ENCODE measurements at places on chromosomes 6 and 20.

- no peak for DNase-seq
Observed at GRCh38 chr6:2086326-2086965, 159.0 kb downstream of the GMDS start.

GRCh38 chr20:57586370-57586793 is 25.5 kb downstream of the PCK1 start:
- no peak for DNase-seq

- DNase-seq = no peak
Observed at GRCh38 chr20:57417051-57417689, 26.0 kb downstream of the RBM38 start.

DNA sequence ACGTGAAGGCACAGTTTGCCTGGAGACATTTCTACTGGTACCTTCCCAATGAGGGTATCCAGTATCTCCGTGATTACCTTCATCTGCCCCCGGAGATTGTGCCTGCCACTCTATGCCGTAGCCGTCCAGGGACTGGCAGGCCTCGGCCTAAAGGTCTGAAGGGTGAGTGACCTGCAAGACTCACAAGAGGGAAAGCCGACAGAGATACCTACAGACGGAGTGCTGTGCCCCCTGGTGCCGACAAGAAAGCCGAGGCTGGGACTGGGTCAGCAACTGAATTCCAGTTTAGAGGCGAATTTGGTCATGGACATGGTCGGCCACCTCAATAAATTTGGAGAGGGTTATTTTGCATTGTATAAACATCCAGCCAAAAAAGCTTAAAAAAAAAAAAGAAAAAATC is 420.3 kb upstream of the FLRT3 start:
- no peak for DNase-seq

DNA sequence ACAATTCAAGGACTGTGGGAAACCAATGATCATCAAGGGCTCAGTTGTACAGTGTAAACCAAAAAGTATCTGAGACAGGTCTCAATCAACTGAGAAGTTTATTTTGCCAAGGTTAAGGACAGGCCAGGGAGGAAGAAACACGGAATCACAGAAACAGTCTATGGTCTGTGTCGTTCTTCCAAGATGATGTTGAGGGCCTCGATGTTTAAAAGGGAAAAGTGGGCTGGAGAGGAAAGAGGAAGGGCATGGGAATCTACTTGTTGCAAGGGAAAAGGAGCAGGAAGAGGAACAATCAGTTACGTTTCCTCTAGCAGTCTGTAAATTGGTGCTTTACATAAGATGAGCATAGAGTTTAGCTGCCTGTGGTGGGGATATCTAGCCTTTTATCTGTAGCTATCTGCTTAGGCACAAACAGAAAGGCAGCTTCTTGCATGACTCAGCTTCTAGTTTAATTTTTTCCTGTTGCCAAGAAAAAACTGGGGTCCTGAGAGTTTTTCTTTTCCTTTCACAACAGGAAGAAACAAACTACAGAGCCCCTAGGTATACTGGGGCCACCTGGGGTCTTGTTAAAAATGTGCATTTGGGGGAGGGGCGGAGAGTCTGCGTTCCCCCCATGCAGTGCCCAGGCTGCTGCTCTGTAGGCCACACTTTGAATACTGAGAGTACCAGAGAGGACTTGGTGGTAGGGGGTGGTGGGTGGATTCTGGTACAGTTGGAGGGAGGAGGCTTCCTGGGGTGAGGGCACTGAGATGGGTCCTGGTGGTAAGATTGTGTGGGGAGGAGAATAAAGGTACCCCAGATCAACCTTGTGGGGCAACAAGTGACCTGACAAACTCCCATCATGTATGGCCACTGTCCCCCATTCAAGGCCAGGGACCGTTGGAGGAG is 35.3 kb upstream of the EZR start:
- no peak for DNase-seq

GRCh38 chr20:62808211-62808865 is 3.7 kb downstream of the OGFR start:
- DNase-seq = peak; percentile 85

DNA sequence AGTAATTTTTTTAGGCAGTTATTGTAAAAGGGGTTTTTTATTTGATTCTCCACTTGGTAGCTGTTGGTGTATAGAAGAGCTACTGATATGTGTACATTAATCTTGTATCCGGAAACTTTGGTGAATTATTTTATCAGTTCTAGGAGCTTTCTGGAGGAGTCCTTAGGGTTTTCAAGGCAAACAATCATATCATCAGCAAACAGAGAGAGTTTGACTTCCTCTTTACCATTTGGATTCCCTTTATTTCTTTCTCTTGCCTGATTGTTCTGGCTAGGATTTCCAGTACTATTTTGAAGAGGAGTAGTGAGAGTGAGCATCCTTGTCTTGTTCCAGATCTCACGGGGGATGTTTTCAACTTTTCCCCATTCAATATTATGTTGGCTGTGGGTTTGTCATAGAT is 28.0 kb upstream of the TNFAIP3 start:
- DNase-seq = no peak

GRCh38 chr20:25018425-25018824 is 25.9 kb upstream of the APMAP start:
- DNase-seq = no peak

GRCh38 chr20:14921513-14921912 is 584.1 kb upstream of the FLRT3 start:
- DNase-seq = no peak

GRCh38 chr6:56407883-56408410 is 160.6 kb upstream of the COL21A1 start:
- DNase-seq = no peak

DNA sequence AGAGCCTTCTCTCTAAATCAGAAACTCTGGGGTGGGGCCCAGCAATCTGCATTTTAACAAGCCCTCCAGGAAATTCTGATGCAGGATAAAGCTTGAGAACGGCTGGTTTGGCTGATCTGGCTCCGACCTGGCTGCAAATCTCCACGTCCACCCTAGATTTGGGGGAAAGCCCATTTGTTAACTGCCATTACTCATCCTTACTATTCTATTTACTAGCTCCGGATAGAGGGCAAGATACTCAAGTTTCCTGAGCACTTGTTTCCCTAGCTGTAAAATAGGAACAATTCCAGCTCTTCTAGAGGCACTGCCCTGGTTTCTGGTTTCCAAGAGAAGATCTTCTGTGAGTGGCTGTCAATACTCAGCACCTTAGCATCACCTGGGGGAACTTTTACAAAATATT is 44.4 kb downstream of the DAAM2 start:
- DNase-seq = no peak

DNA sequence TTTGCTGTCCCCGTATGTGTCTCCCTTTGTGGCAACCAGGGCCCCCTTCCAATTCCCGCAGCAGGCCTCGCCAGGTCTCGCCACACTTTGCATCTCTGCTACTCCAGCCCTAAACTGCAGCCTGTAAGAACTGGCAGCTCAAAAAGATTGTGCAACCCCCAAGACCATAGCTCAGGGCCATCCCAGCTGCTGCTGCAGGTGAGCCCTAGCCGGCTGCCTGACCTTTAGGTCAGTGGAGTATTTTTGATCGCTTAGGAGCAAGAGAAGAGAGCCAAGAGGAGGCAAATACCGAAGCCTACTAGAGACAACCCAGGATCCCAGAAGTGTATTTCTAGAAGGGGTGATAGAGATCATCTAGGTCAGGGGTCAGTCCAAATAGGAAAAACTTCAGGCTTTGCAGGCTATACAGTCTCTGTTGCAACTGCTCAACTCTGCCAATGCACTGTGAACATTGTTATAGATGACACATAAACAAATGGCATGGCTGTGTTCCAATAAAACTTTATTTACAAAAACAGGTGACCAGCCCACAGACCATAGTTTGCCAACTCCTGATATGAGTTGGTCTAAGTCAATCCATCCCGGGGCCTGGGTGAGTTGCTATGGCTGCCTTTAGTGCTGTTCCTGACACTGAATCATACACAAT is 138.4 kb downstream of the EYA2 start:
- DNase-seq = no peak

- DNase-seq = no peak
Observed at GRCh38 chr6:41937472-41937860, 4.1 kb downstream of the CCND3 start.

GRCh38 chr6:88059191-88059590 is 11.6 kb downstream of the SPACA1 start:
- no peak for DNase-seq

- DNase-seq = no peak
Observed at GRCh38 chr6:170280689-170281045, 10.2 kb downstream of the DLL1 start.

- DNase-seq = no peak
Observed at GRCh38 chr6:21115111-21115510, 478.4 kb upstream of the SOX4 start.

DNA sequence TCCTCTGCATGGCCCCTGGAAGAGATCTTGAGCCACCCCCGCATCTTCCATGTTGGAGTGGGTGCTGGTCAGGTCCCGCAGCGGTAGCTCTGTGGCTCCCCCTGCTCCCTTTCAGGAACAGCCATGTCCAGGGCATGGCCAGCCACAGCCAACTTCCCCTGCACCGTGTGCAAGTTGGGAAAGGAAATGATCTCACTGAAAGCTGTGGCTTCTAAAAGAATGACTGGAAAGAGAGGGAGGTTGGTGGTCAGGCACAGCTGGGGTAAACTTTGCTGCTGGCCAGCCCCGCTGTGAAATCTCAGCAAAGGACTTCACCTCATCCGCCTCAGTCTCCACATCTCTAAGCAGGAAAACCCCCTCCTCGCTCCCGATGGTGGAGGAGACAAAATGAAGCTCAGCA is 153.6 kb upstream of the CST7 start:
- DNase-seq = no peak

- no peak for DNase-seq
Observed at GRCh38 chr6:70753870-70754380, 86.2 kb downstream of the SMAP1 start.

DNA sequence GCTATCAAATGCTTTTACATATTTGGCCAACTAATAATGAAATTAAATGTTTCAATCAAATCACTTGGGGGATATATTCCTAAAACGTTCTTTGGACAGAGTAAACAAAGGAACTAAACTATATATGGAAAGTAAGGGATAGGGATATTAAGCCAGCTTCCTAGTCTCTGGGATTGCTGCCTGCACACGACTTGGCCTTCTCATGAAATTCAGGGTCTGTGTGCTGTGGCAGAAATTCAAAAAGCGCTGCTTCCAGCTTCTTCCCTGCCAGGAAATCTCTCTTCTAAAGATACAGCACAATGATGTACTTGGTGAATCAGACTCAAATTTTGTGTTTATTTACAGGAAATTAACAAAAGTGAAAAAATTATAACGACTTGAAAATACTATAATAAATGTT is 206.3 kb upstream of the RAB32 start:
- no peak for DNase-seq

DNA sequence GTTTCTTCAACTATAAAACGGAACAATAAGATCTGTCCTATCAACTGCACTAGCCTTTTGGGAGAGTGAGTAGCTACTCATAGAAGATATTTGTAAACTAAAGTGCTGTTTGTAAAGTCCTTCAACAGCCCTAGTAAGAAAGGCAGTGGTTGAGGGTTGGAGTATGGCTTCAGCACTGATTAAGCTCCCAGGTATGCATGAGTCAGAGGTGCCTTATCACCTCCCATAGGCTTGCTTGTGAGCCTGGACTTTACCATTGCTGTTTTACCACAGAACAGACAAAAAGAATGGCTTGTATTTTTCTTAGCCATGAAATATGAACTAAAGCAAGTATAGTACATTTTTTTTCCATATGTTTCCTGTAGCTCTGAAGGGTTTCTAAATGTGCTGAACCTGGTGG is 44.1 kb downstream of the SAMD3 start:
- no peak for DNase-seq

- no peak for DNase-seq
Observed at GRCh38 chr20:63846128-63846771, 15.0 kb upstream of the ABHD16B start.

DNA sequence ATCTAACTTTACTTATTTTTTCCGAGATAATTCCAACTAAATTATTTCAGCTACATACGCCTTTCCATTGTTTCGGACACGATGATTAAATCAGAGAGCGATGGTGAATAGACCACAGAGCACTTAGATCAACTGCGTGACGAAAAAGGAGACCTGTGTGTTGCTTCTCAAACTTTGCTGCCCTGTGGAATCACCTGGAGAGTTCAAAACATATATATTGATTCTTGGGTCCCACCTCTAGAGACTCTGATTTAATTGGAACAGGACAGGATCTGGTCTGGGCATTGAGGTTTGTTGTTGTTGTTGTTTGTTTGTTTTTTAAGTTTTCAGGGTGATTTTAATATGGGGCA is 401 bp upstream of the TNFRSF21 start:
- no peak for DNase-seq

GRCh38 chr6:115909923-115910546 is 150.7 kb downstream of the FRK start:
- DNase-seq = no peak

DNA sequence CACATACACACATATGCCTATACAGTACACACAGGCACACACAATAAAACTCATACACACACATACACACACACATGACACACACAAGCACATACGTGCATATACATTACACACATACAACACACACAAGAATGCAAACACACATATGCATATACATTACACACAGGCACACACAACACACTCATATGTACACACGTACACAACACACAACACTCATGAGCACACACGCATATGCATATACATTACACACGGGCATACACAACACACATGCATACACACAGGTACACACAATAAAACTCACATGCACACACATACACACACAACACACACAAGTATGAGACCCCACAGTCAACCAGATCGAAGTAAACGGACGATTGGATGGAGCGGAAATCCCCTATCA is 238.2 kb downstream of the ERMARD start:
- no peak for DNase-seq

GRCh38 chr20:51419231-51419630 is 123.3 kb downstream of the NFATC2 start:
- DNase-seq = no peak

DNA sequence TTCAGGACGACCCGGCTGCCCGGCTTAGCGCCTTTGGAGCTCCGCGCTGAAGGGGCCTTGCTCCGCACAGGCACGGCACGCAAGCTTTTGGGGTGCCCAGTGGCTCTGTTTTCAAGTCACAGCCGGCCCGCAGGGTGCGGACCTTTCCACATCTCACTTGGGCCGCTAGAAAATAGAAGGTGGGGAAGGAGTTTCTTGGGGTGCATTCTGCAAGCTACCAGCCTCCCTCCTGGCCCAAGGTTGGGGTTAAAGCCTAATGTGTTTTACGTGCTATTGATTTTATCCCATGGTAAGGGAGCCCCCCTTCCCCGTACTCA is 561 bp downstream of the KAT14 start:
- DNase-seq = no peak

GRCh38 chr6:85680388-85680787 is 37.7 kb upstream of the SYNCRIP start:
- DNase-seq = no peak
